ENCODE measurements at places on chromosomes 2 and 18.

GRCh38 chr2:110931648-110932047 is 189.1 kb upstream of the BCL2L11 start:
- DNase-seq, result no peak

DNA sequence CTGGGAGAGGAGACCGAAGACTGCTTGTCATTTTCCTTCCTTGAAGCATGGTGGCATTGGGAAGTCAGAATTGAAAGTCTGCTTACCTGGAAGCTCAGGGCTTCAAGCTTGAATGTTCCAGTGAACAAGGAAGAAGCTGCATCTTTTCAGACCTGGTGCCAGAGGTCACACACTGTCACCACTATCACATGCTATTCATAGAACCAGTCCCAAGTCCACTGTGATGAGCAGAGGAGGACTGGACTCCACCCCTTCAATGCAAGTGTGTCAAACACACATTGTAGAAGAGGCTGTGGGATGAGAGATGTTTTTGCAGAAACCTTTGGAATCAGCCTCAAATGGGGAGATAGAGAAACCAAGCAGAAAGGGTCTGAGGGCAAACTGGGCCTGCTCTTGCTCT is 81.4 kb downstream of the LYPD1 start:
- no peak for DNase-seq

- no peak for DNase-seq
Measured at GRCh38 chr18:23279931-23280330, 144.6 kb downstream of the CABLES1 start.

DNA sequence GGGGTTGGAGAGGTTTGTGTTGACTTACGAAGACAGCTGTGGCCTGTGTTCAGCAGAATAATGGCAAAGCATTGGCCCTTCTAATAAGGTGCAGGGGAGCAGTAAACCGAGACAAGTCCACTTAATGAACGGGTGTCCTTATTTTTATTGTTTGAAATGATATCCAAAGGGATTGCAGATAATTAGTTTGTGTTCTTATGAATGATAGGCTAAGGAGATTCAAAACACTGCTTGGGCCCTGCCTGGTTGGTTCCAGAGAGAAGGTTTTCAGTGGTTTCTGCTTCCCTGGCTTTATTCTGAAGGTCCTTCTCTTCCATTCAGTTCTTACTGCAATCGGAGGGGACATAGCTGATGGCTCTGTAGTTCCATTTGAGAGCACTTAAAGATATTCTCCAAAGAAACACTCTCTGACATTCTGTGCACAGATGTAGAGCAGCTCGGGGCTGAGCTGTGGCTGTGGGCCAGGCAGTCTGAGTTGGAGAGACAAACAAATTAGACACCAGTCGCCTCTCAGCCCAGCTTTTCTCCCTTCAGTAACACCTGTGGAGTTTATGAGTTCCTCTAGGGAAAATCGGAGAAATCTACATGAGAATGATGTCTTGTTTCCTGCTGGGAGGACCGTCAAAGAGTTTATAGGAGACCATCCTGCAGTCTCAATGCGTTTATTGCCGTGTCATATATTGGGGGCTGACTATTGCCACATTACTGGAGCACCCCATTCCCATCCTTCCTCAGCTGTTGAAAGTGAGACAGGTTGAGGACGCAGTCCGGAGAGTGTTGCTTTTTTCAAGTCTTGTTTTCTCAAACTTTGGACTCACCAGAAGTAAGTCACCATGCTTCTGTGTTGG is 6.5 kb downstream of the GREB1 start:
- no peak for DNase-seq

DNA sequence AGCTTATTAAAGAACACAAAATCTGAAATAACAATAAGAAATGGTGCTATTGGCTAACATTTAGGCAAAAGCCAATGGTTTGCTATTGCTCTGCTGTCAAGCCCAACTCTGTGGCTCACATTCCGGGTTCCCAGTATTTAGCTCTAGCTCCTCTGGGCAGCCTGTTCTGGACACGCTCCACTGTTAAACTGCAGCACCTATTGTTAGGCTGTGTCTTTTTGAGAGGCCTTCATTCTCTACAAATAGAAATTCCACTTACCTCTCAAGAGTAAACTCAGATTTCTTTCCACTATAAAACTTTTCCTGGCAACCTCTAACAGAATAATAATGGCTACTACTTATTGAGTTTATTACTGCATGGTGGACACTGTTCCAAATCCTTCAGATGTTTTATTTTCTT is 3.7 kb upstream of the KLHL14 start:
- DNase-seq, result no peak

GRCh38 chr2:170716851-170717598 is 1.9 kb downstream of the SP5 start:
- no peak for DNase-seq

DNA sequence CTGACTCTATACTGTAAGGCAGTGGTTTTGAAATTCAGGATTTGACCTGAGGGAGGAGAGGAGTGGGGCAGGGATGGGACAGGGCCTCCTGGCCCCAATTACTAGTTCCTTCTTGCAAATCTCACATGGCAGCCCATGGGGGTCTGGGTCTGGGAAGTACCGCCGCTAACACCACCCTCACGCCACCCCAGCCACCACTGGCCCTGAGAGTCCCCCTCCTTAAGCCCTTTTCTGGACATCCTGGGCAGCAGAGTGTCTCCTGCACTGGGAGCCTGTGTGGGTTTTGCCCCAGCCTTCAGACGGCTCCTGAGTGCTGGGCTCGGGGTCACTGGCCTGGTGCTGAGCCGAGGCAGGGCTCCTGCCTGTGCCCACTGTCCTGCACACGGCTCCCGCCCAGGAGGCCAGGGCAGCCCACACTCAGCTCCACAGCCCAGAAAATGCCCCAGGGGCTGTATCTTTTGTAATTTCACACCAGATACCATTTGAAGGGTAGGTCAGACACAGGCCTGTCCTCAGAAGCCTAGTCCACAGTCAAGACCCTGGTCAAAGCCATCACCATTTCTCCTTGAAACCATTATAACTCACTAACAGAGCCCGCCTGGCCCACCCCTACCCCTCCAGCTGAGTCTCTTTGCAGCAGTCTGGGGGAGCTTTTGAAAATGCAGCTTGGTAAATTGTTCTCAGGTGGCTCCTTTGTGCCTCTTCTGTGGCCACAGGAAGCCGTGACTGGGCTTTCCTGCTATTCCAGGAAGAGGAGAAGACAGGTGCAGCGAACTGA is 55.1 kb downstream of the CYP27C1 start:
- no peak for DNase-seq

DNA sequence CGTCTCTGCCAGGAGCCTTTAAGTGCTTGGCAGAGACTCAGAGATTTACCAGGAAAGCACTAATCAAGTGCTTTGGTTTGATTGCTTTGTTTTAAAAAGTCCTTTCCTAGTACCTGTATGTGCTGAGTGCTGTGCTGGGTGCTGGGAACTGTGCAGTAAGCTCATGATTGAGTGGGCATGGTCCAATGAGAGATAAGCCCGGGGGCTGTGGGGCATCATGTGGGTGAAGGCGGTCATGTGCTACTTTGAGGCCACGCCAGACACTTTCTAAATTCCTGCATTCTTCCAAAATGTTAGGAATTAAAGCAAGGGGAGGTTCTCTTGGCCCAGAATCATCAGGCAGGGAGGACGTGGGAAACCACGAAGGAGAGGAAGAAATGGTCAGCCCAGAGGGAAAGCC is 109.0 kb downstream of the ACAA2 start:
- DNase-seq, result no peak

DNA sequence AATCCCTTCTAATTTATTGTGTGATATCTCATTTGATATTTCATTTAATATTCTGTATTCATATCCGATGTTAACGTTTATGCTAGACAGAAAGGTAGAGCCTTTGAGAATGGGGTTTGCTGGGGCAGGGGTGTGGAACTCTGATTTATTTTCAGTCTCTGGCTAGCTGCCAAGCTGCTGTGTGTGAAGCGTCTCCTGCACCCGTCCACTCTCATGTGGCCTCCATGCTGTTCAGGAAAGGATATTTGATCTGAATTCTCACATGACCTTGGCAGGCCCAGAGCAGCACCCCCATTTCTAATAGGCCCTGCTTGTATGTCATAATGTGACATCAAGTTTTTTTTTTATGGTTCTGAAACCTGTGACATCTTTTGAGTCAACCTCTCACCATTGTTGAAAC is 1.6 kb downstream of the IL1R1 start:
- DNase-seq, result no peak

DNA sequence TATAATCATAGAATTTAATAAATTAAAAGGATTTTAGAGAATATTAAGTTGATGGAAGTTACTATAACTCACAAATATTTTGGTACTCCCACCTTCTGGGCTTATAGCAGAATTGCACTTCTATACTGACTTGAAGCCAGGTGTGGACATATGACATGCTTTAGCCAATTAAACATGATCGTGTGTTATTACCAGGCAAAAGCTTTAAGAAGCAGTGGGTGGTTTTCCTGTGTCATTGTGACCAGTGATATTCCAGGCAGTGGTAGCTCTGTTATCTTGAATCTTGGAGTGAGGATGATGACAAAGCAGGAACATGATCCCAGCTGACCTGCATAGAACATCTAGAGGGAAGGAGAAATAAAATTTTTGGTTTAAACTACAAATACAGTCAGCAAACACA is 370.9 kb upstream of the ZEB2 start:
- DNase-seq, result no peak
